ENCODE measurements at places on chromosomes 11 and 22.

GRCh38 chr11:123672568-123672967 lies 18.1 kb upstream of the SCN3B start:
- DNase-seq = no peak

DNA sequence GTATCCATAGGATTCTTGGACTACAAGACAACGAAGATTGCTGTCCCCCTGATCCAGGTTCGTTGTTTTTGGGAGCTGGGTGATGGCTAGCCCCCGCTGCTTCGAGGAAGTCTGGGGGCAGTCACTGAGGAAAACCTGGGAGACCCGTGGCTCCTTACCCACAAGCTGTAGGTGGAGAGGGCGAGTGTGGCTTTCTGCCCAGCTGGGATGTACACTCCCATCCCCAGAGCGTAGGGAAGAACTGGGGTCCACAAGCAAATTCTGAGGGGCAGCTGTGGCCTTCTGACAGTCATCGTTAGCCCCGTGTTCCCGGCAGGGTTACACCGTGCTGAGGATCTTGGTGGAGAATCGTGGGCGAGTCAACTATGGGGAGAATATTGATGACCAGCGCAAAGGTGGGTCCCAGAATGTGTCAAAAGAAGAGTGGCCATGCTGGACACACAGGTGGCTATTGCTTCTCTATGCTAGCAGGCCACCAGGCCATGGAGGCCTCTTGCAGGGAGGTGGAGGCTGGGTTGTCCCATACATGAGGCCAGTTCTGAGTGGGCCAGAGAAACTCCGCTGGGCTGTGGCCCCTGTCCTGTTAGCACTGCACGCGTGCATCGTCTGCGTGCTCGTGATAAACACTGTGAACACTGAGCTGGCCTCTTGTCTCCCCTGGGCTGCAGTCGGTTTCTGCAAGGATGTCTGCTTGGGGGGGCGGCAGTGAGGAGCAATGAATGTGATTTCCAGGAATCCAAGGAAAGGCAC lies 39.8 kb downstream of the GLB1L2 start:
- no peak for DNase-seq

- no peak for DNase-seq
Observed at GRCh38 chr11:57727185-57727584, 14.1 kb upstream of the SELENOH start.

DNA sequence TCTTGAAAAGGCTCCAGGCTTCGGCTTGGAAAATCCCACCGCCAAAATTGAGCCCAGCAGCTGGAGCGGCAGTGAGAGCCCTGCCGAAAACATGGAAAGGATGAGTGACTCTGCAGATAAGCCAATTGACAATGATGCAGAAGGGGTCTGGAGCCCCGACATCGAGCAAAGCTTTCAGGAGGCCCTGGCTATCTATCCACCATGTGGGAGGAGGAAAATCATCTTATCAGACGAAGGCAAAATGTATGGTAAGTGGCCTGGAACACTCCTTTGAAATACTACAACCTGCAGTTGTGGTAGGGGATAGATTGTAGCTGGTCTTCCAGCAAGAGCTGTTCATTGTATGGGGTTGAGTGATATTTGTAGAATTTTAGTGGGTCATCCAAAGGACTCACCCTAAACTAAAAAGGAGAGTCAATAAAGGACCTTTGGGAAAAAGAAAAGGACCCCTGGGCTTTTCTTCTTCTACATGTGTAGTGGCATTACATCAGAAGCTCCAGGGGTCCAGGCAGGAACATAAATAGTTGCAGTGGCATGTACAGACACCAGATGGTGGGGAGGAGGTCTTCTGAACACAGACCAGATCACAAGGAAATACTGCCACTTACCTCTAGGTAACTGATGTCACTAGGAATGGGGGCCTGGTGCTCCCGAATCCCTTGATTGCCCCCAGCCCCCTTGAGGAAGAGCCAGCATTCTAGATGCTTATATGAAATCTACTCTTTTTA lies 90.1 kb downstream of the TEAD1 start:
- DNase-seq = no peak

GRCh38 chr22:20091690-20092476 lies 11.8 kb downstream of the DGCR8 start:
- peak; percentile 40 for DNase-seq
